ENCODE measurements at places on chromosomes 4 and X. TPM values are rescaled to one million over a fixed set of nuclear protein-coding genes. Genes with fewer than 3 reads are reported as not detected.

Gene NXF2B
- 0.31 TPM for total RNA-seq

Gene DCAF8L2
- not detected for total RNA-seq

Gene BEX2
- total RNA-seq: 111 TPM

Gene CXorf49
- total RNA-seq: not detected

Gene CFAP97
- 54.1 TPM for total RNA-seq

Gene GYG2
- 5.6 TPM for total RNA-seq

Gene HMGN5
- 2.2 TPM for total RNA-seq

Gene STOX2
- 48.5 TPM for total RNA-seq

Gene FBXL5
- total RNA-seq: 200 TPM

Gene CXCL1
- total RNA-seq: not detected

Gene SHROOM2
- total RNA-seq: 21.9 TPM

Gene QRFPR
- total RNA-seq: 1.6 TPM

Gene MAGED4
- total RNA-seq: 127 TPM

Gene PDE6B
- total RNA-seq: 3.4 TPM

Gene STPG2
- 4.1 TPM for total RNA-seq

Gene P2RY4
- 0.63 TPM for total RNA-seq

Gene CITED1
- 3.1 TPM for total RNA-seq

Gene CXCL9
- total RNA-seq: not detected

Gene LRPAP1
- 18.2 TPM for total RNA-seq

Gene MEPE
- not detected for total RNA-seq

Gene EDA
- 4.7 TPM for total RNA-seq

Gene ASIC5
- not detected for total RNA-seq

Gene LIMCH1
- total RNA-seq: 282 TPM

Gene KIF4A
- total RNA-seq: 4.1 TPM

Gene RBM41
- 36.0 TPM for total RNA-seq

Gene RPA4
- total RNA-seq: 2.8 TPM

Gene BTK
- total RNA-seq: 0.94 TPM

Gene HMX1
- total RNA-seq: 0.63 TPM

Gene SORCS2
- total RNA-seq: 8.1 TPM
